Activated CD8-positive, alpha-beta memory T cell treated with anti-CD3 and anti-CD28 coated beads for 4 hours (primary cell): ENCODE measurements at places on chromosomes 6 and 20.
A peak's percentile ranks its signal among the peaks of the same experiment; 100 is the strongest.

GRCh38 chr6:134446218-134446848 is 128.4 kb upstream of the SGK1 start:
- DNase-seq, result no peak

DNA sequence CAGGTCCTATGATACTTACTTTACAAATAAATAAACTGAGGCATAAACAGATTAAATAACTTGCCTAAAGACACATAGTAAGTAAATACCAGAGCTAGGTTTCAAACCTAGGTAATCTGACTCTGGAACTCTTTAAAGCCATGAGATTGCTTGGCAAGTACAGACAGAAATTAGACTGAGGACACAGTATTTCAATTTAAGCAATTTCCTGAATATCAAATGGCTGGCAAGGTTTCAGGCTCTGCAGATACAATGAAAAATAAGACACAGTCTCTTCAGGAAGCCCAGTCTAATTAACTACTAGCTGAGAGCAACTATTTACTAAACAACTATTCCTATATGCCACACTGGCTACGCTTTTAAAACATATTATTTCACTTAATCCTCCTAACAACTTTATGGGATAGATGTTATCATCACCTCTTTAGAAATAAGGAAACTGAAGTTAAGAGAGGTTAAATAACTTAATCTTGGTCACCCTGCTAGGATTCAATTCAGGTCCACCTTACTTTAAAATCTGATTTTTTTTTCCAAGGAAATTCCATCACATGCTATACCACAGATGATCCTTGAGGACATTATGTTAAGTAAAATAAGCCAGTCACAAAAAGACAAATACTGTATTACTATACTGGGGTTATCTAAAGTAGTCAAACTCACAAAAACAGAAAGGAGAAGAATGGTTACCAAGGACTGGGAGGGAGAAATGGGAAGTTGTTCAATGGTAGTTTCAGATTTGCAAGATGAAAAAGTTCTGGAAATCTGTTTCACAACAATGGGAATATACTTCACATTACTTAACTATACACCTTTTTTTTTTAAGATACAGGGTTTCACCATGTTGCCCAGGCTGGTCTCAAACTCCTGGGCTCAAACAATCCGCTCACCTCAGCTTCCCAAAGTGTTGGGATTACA is 4.1 kb downstream of the TRPC4AP start:
- no peak for DNase-seq

DNA sequence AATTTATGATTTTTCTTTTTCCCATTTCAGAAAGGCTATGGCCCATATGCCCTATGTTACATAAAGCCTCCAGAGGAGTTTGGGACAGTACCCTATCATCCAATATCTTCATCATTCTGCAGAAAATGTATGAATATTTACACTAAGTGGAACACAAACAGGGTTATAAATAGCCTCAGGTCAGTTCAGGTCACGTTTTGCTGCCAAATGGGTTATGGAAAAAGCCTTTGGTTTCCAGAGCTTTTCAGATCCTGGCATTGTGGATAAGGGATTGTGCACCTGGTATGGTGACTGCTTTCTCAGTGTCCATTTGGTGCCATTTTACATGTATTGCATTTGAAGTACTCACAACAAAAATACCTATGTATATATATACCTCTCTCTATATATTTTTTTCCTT is 29.4 kb downstream of the UTRN start:
- no peak for DNase-seq

DNA sequence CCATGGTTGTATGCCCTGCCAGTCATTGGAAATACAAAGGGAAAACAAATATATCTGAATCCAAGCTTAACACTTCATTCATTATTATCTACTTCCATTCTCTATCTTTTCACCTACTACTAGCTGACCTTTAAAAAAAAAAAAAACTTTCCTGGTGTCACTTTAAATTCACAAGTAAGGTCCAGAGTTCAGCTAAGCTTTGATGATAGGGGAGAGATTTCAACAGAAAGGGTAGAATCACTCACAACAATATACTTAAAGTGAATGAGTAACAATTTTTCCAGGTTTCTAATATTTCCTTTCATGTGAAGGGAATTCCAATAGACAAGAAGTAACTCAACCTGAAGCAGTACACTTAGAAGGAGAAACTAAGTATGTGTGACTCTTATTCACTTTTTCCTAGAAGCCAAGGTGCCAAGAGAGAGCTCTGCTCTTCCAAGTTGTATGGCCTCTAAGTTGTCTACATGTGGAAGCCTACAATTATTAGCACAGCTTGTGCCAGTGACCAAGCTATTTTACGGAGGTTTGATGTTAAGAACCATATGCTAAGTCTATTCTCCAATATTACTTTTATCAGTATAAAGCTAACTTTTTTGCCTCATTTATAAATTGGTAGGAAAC is 371.7 kb downstream of the TENT5A start:
- DNase-seq, result no peak

DNA sequence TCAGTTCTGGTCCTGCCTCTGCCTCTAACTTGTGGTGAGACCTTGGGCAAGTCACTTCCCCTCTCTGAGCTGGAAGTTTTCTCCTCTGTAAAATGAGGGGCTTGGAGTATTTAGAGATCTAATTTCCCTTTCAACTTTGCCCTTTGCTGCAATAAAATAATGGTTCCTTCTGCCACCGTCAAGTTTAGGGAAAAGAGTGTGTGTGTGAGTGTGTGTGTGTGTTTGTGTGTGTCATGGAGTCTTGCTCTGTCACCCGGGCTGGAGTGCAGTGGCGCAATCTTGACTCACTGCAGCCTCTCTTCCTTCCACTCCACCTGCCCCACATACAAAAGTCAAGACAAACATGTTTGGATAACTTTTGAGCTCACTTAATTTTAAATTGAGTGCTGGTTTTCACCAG is 39.2 kb upstream of the PIM1 start:
- DNase-seq, result no peak

- no peak for DNase-seq
Observed at GRCh38 chr6:17193106-17193775, 87.9 kb upstream of the RBM24 start.

- no peak for DNase-seq
Observed at GRCh38 chr20:58017970-58018530, 210.4 kb downstream of the ANKRD60 start.

- DNase-seq, result no peak
Observed at GRCh38 chr6:158060455-158061360, 79.0 kb downstream of the SYNJ2 start.

- no peak for DNase-seq
Observed at GRCh38 chr20:50306478-50307423, 116.1 kb downstream of the CEBPB start.

DNA sequence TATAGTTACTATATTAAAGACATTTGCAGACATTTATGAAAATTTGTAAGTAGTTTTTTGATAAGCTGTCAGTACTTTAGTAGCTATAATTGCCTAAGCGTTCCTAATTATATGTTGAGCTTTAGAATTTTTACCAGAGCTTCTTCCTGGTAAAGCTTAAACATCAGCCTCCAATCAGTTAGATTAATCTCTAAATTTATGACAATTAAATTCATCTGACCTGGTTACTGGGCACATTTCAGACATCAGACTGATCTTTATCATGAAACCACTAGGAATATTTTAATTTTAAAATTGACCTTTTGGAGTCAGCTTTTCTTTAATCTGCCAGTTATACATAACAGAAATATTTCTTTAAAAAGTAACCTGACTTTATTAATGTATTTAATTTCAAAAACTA is 23.5 kb downstream of the FIG4 start:
- DNase-seq, result no peak

- DNase-seq, result no peak
Observed at GRCh38 chr6:106525882-106526275, 103.4 kb downstream of the RTN4IP1 start.

DNA sequence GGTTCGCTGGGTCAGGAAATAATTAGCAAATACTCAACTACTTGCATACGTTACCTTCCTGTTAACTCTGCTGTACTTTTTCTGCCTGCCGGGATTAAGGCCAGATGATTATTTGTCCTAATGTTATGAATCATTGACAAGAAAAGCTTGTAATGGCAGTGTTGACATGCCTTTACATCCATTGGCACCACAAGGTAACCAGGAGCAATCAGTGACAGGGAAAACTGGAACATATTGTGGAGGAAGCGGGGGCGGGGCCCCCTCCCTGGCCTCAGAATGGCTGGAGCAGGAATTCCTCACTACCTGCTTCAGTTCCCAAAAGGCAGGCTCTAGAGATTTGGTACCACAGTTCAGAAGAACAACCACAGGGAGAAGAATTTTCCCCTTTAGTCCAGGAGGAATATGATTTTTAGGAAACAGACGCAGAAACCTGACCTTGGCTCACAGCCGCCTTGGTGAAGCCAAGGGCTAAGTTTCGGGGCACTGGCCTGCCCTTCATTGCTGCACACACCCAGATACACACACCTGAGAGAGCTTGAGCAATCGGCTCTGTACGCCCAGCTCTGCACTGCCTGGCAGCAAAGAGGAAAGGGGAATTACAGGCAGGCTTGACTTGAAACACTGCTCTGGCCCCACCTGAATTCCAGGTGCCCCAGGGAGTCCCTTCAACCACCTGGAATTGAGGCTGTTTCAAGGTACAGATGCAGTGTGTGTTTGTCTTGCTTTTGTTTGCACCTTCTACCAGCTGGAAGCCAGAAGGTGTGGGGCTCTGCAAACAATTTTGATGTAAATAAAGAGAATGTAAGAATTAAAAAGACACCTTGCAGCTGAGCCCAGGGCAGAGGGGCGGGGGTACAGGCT is 89.8 kb downstream of the MYB start:
- DNase-seq, result no peak

DNA sequence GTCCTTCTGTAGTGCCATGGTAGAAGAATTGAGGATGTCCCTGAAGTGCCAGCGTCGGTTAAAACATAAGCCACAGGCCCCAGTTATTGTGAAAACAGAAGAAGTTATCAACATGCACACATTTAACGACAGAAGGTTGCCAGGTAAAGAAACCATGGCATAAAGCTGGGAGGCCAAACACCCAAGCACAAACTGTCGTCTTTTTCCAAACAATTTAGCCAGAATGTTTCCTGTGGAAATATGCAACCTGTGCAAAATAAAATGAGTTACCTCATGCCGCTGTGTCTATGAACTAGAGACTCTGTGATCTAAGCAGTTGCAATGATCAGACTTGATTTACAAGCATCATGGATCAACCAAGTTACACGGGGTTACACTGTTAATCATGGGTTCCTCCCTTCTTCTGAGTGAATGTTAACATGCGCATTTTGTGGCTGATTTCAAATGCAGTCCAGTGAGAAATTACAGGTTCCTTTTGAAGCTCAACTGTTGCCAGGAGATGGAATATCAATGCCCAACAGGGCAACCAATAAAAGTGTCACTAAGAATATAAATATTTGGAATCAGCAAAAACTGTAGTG is 674.9 kb downstream of the GRIK2 start:
- DNase-seq, result no peak

GRCh38 chr6:121791396-121792315 is 356.2 kb downstream of the GJA1 start:
- DNase-seq, result no peak

DNA sequence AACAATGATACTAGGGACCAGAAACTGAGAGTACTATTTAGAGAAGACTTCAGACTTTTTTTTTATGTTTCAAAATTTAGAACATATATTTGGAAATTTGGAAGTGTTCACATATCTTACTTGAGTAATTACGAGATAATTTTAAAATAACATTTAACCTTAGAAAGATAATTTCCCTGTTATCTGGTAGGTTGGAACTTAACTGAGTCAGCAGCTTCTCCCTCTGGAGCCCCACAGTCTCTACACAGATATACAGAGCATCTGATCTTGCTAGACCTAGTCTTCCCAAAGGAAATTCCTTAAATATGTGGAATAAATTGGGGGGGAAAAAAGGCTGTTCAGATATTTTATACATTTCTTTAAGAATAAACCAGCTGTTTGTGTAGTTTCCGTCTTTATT is 48.6 kb downstream of the TSPYL4 start:
- DNase-seq, result no peak

- no peak for DNase-seq
Observed at GRCh38 chr6:104623052-104623690, 236.5 kb downstream of the HACE1 start.

DNA sequence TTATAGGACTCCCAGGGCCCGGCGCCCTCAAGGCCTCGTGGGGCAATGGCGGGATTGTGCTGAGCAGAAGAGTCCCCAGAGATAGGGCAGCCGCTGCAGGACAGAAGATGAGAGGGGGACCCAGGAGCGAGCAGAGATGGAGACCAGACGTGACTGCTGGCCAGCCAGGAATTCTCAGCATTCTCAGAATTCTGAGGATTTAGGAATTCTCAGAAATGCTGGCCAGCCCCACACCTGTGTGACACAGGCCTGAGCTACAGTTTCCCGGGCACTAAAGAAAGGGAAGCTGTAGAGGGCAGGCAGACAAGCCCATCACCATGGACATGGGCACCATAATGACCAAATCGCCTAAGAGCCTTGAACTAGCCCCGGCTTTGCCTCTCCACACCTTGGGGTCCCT is 186.2 kb upstream of the CDH4 start:
- DNase-seq, result no peak

- no peak for DNase-seq
Observed at GRCh38 chr6:156832231-156832647, 55.1 kb downstream of the ARID1B start.

- peak; percentile 5 for DNase-seq
Observed at GRCh38 chr6:165850434-165851019, 187.5 kb upstream of the PDE10A start.

DNA sequence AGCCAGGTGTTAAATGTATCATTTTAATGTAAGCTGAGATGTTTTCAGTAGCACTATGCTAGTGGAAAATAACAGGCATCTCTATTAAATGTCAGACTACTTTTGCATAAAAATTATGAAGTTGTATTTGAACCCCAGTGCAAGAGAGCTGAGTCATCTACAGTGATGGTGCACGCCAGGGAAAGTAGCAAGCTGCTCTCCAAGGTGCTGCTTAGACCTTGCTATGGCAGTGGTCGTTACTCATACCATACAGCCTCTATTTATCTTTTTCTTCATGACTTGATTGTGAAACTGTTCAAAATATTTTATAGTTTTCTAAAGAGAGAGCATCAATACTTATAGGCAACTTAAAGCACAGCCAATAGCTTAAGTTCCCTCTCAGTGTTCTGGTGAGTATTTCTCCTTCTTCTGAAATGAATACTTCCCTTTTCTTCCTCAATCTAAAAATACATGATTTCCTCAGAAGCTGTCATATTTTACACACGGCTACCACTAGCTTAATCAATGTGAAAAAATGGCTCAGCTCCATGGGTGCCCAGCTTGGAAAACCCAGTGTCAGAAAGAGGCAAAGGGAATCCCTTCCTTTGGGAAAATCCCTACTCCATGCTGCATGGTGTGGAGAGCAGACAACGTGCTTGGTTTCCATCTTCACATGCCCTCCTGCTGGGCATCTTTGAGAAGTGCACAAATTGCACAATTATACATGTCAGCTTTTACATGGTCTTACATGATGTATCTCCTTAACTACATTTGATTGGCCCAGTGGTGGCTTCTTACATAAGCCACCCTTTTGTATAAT is 105.6 kb downstream of the ELOVL4 start:
- no peak for DNase-seq

DNA sequence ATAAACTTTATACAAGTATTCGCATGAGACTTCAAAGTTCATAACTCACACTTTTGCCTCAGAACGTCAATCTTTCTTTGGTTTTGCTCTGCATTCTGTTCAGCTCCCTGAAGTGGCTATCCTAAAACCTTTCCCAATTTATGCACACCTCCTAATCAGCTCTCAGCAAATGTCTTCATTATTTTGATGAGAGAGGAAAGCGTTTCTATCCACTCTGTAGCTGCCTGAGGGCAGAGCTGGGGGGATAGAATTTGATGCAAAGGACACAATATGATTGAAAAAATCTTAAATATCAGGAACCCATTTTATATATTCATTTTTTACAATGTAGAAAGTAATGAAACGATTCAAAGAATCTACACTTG is 66.8 kb downstream of the MOXD1 start:
- no peak for DNase-seq
